ENCODE measurements at places on chromosomes 16 and 17.

GRCh38 chr17:50944054-50944901, 78.1 kb upstream of the TOB1 start:
- DNase-seq: peak; percentile 56

DNA sequence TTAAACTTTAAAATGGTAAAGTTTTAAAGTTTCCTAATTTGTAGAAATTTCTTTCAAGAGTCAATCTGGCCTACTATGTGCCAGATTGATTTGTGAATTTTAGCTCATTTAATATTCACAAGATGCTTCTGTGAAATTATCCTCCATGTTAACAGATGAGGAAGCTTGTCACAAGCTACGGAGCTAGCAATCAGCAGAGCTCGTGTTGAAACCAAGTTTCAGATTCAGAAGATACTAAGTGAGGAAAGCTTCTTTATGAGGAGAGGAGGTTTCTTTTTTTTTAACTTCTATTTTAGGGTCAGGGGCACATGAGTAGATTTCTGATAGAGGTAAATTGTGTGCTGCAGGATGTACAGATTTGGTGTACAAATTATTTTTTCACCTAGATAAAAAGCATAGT, 135.9 kb downstream of the HS3ST4 start:
- no peak for DNase-seq

DNA sequence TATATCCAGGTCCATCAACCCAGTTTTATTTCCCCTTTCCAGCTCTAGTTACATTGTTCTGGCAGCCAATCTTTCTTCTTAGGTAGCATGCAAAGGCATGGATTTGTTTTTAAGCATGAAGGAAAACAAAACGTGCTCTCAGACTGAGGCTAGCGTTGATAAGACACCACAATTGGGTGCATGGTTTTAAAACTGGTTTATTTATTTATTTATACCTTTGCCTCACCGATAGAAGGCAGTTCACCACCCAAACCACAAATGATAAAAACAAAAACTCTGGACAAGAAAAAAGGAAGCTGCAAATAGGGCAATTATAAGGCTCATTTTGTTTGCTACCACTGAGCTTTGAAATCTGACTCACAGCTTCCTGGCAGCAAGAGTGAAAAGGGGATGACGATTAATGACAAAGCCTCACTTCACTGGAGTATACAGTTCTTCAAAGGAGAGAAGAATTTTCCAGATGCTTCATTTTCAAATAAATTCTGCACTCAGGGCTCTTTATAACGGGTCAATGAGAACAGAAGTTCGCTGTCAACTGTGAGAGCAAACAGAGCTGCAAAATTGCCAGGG, 278.4 kb upstream of the IRX5 start:
- no peak for DNase-seq

DNA sequence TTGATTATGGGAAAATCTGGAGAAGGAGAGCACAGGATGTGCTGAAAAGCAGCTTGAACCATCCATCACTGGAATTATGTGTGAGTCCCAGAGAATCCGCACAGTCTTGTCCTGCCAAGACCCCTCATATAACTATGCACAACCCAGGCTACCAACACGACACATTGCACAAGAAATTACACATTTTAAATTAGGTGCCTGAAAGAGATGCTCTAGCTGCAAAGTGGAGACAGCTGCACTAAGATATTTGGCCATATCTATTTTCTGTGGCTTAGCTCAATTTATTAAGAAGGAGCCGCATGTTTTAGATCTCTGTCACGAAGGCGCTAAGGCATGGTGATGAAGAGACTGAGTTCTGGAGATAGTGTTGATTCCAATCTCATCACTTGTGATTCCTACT, 1308.4 kb downstream of the CDH8 start:
- no peak for DNase-seq

- DNase-seq: no peak
Observed at GRCh38 chr16:3744018-3744417, 26.7 kb upstream of the TRAP1 start.

- peak; percentile 11 for DNase-seq
Observed at GRCh38 chr17:80145076-80146075, 1.6 kb downstream of the EIF4A3 start.

- DNase-seq: no peak
Observed at GRCh38 chr17:83117583-83117982, 38.2 kb downstream of the METRNL start.

DNA sequence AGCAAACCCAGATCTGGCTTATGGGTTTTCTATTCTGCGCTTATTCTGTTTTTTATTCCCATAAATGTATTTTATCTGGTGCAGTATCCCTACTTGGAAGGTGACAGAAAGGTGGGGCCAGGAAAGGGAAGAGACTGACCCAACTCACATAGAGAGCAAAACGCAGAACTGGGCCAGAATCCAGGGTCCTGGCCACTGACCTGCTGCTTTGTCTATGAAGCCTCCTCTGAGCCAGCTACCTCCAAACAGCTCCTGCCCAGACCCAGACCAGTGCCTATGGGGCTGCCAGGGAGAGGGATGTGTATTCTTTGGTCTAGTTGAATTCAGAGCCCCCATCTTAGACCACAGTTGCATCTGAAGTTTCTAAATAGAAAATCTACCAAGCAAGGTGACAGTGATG, 36.4 kb upstream of the CES5A start:
- DNase-seq: no peak

DNA sequence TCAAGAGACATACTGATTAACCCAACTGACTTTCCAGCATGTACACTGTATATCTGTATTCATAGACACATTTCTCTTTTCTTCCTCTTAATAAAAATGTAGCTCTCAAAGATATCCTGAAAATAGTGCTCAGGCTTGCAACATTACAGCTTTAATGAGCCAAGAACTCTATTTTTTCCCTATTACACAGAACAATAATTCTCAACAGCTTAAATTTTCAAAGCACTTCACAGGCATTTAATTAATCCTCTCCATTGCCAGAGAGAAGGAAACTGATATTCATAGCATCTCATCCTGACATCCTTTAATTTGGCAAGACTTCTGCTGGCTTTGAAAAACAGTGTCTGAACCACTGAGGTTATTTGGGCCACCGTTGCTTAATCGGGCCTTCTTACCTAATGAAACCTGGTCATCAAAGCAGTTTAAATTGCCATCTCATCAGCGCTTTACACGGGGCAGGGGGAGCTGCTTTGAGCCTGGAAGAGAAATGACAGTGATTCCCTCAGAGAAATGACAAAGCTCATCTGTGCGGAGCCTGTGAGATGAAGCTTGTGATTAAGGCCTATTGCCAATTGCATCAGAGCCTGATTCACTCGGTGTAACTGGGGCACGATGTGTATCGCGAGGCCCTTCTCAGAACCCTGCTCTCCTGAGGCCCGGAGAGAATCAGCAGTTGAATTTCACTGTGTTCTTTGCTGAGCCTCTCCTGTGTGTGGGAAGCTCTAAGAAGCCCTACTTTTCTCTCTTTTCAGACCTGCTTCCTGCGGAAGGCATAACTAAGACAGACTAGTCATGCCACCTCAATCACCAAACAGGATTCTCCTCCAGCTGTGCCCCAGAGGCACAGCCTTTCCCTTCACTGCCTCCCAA, 8.5 kb upstream of the SIAH1 start:
- DNase-seq: no peak

DNA sequence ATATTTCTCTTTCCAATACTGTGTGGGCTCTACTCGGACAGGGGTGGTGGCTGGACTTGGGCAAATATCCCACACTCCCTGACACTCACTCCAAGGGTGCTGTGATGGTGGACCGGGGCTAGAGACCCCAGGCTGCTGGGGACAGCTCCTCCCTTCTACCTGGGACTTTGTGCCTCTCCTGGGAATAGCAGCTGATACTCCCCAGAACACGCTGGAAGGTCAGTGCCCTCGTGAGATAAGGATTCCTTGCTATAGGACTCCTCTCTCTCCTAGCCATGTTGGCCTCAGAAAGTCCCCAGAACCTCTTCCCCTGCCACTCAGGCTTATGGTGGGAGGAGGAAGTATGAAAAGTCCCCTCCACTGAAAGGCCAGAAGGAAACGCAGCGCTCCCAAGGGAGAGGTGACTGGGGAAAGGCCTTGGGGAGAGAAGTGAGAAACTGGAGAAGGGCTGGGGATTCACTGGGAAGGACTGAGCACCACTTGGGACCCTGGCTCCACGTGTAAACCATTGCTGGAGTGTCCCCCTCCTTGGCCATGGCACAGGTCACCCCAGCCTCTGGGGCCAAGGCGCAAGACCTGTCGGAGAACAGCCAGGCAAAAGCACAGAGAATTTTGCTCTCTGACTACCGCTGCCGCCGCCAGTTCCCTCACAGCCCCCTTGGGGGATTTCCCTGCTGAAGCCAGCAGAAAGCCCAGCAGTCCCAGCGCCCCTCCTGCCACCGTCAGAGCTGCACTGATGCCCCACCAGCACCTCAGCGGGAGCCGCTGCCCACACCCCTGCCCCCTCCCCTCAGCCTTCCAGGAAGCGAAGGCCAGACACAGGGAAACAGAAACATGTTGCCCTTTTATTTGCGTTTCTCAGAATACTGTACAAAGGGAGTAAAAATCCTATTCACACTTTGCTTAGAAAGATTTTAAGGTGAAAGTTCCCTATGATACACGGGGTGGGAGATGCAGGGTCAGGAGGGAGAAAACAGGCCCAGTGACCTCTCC, 2.1 kb upstream of the GSDMB start:
- no peak for DNase-seq

DNA sequence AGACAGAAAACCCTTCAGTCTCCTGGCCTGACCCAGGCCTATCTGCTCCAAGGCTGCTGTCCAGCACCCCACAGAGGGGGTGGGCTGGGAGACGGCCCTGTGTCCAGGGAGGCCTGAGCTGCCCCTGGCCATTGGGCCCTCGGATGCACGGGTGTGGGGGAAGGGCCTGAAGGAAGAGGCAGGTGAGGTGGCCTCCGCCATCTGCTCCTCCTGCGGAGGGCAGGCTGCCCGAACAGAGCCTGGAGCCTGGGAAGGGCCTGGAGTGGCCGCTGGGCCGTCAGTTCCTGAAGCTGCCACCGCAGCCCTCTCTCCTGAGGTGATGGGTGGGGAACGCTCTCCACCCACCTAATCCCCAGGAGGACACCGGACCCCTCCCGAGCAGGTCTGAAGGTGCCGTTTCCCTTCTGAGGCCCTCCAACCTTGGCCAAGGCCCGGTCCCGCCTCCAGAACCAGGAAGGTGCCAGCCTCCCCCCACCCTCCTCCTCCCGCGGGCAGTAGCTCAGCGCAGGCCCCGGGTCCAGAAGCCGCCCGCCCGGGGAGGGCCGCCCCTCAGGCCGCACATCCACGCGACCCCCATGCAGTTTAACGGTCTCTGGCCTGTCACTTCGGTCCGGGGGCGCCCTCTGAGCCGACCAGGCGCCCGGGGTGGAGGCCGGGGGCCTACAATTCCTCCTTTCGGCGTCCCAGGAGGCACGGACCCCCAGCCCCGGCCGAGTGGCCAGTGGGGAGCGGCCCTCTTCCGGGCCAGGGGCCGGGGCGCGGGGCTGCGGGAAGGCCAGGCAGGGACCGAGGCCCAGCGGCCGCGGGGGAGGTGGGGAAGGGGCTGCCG, 835 bp downstream of the FBXL16 start:
- no peak for DNase-seq

- no peak for DNase-seq
Observed at GRCh38 chr16:14362774-14363371, 267.2 kb downstream of the PARN start.

DNA sequence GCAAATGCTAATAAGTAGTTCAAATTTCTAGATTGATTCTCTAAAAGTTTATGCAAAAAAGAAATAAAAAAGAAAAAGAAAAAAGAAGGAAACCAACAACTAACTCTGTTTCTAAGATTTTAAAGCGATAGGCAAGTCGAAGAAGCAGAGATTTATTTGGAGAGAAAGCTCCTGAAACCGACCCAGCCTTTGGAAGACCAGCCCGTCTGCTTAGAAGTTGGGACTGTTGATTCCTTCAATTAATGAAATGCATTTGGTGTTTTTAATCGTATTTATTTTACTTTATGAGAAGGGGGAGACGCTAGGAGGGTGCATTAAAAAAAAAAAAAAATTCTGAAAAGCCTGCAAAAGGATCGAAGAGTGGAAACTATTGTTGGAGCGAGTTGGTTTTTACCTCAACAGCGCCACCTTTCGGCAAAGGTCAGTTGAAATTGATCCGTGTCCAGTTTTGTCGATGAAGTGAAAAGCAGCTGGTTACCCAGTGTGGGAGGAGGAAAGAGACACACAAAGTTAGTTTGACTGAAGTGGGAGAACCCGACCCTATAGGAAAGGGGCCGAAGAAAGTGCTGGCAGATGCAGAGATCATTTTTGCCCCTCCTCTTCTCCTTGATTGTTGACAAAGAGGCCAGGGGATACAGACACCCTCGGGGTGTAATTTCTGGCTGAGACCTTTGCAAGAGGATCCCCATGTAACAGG, 1.5 kb upstream of the MAF start:
- DNase-seq: peak; percentile 84

GRCh38 chr17:42953669-42954068, 10.6 kb downstream of the AARSD1 start:
- DNase-seq: peak; percentile 15

DNA sequence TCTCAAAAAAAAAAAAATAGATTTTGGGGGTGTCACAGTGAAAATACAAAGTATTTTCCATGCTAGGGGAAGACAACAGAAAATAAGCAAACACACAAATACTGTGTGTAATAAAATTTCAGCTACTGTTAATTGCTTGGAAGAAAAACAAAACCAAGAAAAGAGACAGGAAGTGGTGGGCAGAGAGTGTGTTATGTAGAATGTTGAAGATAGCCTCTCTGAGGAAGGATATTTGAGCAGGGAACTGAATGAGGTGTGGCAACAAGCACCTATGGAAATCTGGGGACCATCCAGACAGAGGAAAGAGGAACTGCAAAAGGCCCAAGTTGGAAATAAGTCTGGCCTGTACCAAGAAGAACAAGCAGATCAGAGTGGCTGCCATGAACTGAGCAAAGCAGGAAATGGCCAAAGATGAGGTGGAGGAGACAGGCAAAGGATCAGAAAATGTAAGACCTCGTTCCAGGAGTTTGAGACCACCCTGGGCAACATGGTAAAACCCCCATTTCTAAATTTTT, 7.8 kb upstream of the USP31 start:
- no peak for DNase-seq

- peak; percentile 48 for DNase-seq
Observed at GRCh38 chr17:82204831-82205719, 7.6 kb downstream of the CCDC57 start.
